ENCODE measurements at places on chromosomes 2 and 18. TPM values are rescaled to one million over a fixed set of nuclear protein-coding genes. Genes with fewer than 3 reads are reported as not detected.
A peak's percentile ranks its signal among the peaks of the same experiment; 100 is the strongest.

GRCh38 chr2:52886556-52886955, 881.0 kb upstream of the CHAC2 start:
- no peaks in the 10 kb centered on the region for H3K27me3 ChIP-seq
- H3K4me1 ChIP-seq: no peaks in the 10 kb centered on the region
- DNase-seq: no peak
- no peaks in the 10 kb centered on the region for H3K36me3 ChIP-seq
- H3K4me3 ChIP-seq: no peak overlapping the region

GRCh38 chr2:170530284-170530745, 184.8 kb upstream of the SP5 start:
- peak; percentile 57 for DNase-seq
- H3K36me3 ChIP-seq: no peaks in the 10 kb centered on the region
- no peaks in the 10 kb centered on the region for H3K27me3 ChIP-seq
- no peak overlapping the region for H3K27ac ChIP-seq

DNA sequence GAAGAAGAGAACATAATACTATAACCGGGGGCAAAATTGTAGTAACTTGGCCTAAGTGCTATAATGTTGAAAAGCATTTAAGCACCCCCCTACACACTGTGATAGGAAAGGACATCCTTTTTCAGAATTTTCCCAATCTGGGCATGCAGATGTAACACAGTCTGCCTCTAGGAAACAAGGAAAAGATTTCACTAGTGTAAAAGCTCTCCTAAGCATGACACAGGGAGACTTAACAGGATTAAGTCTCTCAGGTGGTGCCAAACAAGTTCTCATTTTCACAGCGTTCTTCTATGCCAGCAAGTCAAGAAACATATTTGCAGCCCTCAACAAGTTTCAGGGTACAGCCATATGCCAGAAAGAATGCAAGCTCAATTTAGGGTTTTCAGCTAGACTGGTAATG, 53.0 kb downstream of the NCKAP5 start:
- no peak for DNase-seq
- H3K27me3 ChIP-seq: no peaks in the 10 kb centered on the region
- no peak overlapping the region for H3K27ac ChIP-seq
- no peak overlapping the region for H3K4me3 ChIP-seq
- H3K4me1 ChIP-seq: no peaks in the 10 kb centered on the region

- H3K36me3 ChIP-seq: no peaks in the 10 kb centered on the region
- H3K27me3 ChIP-seq: no peaks in the 10 kb centered on the region
- no peak overlapping the region for H3K27ac ChIP-seq
- DNase-seq: peak; percentile 12
- no peaks in the 10 kb centered on the region for H3K4me1 ChIP-seq
- H3K4me3 ChIP-seq: no peak overlapping the region
Measured at GRCh38 chr2:129802290-129802689, 177.2 kb upstream of the RAB6C start.

DNA sequence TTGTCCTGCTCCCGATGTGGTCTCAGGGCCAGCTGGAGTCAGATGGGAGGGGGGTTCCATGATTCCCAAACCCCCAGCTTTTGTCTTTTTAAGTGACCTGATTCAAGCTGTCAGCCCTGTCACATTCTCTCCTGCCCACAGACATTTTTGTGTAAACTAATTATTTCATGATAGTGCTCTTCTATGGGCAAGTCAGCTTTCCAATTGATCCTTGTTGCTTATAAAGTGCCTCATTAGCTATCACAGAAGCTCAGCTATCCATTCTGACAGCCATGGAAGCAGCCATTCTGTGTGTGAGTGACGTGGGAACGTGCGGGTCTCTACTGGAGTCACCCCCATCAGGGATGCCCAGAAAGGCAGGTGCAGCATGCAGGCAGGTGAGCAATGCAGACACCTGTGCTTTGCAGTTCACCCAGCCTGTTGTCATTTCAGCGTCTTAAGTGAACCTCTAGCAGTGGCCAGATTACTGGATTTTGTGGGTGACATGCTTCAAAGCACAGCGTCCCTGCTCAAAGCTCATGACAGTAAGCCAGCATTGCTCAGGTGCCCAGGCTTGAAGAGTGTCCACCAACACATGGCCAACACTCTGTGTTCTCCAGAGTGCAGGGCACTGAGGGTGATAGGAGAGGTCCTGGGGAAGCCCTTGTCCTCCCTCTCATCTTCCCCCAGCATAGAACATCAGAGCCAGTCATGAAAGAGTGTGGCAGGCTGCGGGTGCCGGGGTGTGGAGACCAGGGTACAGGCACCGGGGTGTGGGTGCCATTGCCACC, 162.1 kb upstream of the SH3BP4 start:
- no peaks in the 10 kb centered on the region for H3K36me3 ChIP-seq
- H3K4me3 ChIP-seq: no peak overlapping the region
- H3K27me3 ChIP-seq: no peaks in the 10 kb centered on the region
- no peak for DNase-seq
- peaks cover under 1% of the 10 kb centered on the region for H3K4me1 ChIP-seq

- H3K36me3 ChIP-seq: no peaks in the 10 kb centered on the region
- no peaks in the 10 kb centered on the region for H3K4me1 ChIP-seq
- no peak overlapping the region for H3K4me3 ChIP-seq
Measured at GRCh38 chr2:189927823-189928222, 134.7 kb downstream of the MSTN start.

DNA sequence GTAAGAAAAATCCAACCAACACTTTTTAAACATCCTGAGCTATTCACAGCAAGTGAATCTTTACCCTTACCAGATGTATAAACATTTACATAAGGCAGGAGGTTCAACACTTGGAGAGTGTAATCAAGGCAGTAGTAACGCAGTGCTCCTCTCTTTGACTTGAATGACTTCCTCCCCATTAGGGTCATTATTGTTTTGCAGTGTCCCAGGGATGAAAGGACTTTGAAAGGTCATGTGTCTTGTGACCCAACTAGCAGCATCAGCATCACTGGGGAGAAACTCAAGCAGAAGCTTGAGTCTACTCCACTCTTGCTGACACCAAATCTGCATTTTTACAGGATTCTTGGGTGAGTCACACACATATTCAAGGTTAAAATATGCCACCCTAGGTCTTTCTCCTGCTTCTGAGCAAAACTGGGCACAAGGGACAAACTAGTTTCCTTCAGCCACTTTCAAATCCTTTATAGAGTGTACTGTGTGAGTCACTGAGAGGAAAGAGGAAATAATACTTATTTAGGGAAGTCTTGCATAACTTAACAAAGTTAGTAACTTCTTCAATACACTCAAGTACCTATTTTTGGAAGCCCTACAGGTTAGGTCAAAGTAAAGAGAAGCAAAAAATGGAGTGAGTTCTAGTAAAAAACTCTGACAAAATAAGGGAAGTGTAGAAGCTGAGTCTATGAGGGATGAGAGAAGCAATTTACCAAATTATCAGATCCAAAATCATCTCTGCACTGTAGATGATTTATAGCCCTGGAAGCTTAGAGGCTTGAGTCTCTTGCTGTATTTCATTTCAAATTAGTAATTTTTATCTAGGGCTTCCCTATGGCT, 51.0 kb upstream of the EML4 start:
- no peak for DNase-seq
- H3K4me1 ChIP-seq: peaks cover 30% of the 10 kb centered on the region
- H3K36me3 ChIP-seq: no peaks in the 10 kb centered on the region
- no peak overlapping the region for H3K4me3 ChIP-seq
- peak overlapping the region; percentile 88 for H3K27ac ChIP-seq

- H3K4me3 ChIP-seq: no peak overlapping the region
- H3K36me3 ChIP-seq: no peaks in the 10 kb centered on the region
- DNase-seq: no peak
- no peaks in the 10 kb centered on the region for H3K4me1 ChIP-seq
- H3K27ac ChIP-seq: no peak overlapping the region
Measured at GRCh38 chr18:25805939-25806338, 284.5 kb downstream of the SS18 start.

DNA sequence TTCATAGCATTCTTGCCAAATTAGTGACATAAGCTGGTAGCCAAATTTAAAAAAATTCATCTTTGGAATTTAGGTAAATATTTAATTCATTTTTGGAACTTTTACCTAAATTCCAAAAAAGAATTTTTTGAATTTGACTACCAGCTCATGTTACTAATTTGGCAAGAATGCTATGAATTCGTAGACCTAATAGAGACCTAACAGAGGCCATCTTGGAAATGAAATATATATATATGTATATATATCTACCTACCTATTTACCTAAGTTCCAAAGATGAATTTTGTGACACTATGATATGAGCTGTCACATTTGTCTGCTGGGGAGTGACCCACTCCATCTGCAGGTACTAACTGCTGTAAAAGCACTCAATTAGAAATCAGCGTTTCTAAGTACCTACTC, 65.6 kb downstream of the MYOM1 start:
- no peak overlapping the region for H3K27ac ChIP-seq
- no peak overlapping the region for H3K4me3 ChIP-seq
- no peaks in the 10 kb centered on the region for H3K27me3 ChIP-seq
- no peak for DNase-seq
- H3K36me3 ChIP-seq: no peaks in the 10 kb centered on the region

GRCh38 chr2:51813247-51813646, 781.3 kb upstream of the NRXN1 start:
- DNase-seq: no peak
- H3K4me3 ChIP-seq: no peak overlapping the region
- no peaks in the 10 kb centered on the region for H3K27me3 ChIP-seq
- no peaks in the 10 kb centered on the region for H3K36me3 ChIP-seq
- no peaks in the 10 kb centered on the region for H3K4me1 ChIP-seq

DNA sequence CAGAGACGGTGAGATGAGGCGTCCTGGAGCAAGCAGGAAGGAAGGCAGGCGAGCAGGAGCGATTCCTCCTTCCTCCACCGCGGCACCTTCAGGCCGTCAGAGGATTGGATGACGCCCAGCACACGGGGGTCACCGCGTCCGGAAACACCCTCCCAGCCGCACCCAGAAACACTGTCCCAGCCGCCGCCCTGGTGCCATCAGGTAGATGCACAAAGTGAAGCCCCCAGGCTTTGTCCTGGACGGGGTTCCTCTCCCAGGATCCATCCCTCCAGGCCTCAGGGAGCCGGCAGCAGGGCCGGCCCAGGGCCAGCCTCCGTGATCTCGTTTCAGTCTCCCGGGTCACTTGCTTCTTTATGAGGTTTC, 31.5 kb downstream of the RTP5 start:
- no peaks in the 10 kb centered on the region for H3K36me3 ChIP-seq
- H3K27me3 ChIP-seq: no peaks in the 10 kb centered on the region
- H3K4me3 ChIP-seq: no peak overlapping the region
- no peak for DNase-seq

DNA sequence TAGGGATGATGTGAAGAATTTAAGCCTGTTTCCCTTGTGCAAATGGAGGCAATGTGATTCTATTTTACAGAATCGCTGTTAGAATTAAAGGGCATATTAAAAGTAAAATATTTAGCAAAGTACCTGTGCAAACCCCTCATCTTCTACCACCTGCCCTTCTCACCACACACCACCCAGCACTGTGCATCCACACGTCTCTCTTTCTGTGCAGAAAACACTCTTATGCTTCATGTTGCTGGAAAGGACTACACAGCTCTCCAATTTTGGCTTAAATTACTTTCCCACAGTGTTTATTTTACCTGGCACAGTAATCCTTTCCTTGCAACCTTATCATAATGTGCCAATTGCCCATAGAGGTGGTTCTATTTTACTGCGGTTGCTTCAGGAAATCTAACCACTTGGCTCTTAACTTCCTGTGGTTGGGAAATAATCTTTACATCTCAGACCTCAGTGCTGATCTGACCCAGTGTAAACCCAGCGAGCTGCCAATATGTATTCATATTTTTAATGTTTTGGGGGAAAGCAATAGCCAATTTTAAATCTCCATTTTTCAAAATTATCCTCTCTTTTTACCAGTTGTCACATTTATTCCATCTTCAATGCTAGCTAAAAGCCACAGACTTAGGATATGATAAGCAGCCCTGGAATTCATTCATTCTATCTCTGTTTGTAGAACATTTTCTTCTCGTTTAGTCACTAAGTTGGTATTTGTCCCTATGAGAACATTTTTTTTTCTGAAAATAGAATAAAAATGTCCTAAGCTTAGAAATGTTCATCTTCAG, 250.9 kb downstream of the DSEL start:
- H3K4me1 ChIP-seq: no peaks in the 10 kb centered on the region
- no peak for DNase-seq
- no peaks in the 10 kb centered on the region for H3K36me3 ChIP-seq

DNA sequence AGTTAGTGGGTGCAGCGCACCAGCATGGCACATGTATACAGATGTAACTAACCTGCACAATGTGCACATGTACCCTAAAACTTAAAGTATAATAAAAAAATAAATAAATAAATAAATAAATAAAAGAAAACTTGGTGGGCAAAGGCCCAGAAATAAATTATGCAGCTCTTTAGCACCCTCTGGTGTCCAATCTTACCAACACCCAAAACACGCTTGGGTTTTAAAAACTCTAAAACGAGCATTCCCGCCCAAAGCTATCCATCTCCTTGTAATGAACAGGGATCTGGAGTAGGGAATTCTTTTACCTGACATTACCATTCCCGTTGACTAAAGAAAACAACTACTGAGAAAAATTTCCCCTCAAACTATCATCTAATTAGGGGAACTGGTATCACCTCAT, 2005.9 kb upstream of the CELF4 start:
- no peaks in the 10 kb centered on the region for H3K36me3 ChIP-seq
- H3K4me3 ChIP-seq: no peak overlapping the region
- H3K4me1 ChIP-seq: no peaks in the 10 kb centered on the region
- H3K27me3 ChIP-seq: no peaks in the 10 kb centered on the region

GRCh38 chr2:119333833-119334232, 32.8 kb downstream of the C2orf76 start:
- no peaks in the 10 kb centered on the region for H3K27me3 ChIP-seq
- no peaks in the 10 kb centered on the region for H3K36me3 ChIP-seq
- no peaks in the 10 kb centered on the region for H3K4me1 ChIP-seq

DNA sequence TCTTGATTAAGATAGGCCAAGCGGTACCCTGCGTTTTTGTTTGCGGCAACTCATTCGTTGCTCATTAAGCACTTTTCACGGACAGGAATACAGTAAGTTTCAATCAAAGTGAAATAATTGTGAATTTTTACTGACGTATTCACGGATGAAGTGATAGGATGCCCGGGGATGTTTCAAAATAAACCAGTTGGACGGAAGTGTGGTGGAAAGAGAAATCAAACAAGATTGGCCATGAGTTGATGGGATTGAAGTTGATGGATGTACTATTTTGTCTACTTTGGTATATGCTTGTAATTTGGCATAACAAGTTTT, 481 bp downstream of the TMEM177 start:
- H3K4me1 ChIP-seq: peaks cover 16% of the 10 kb centered on the region
- DNase-seq: no peak
- H3K4me3 ChIP-seq: peak overlapping the region; percentile 80

The DGKD gene
- 9.7 TPM for total RNA-seq

The MERTK gene
- 34.1 TPM for total RNA-seq

The RPRM gene
- total RNA-seq: not detected

The HOXD10 gene
- total RNA-seq: not detected

The KIF1A gene
- 0.14 TPM for total RNA-seq

The C2orf66 gene
- not detected for total RNA-seq

Measured in liver (tissue), 10 donors.